AG09309 (cell line): ENCODE measurements at places on chromosomes 5 and 9.

DNA sequence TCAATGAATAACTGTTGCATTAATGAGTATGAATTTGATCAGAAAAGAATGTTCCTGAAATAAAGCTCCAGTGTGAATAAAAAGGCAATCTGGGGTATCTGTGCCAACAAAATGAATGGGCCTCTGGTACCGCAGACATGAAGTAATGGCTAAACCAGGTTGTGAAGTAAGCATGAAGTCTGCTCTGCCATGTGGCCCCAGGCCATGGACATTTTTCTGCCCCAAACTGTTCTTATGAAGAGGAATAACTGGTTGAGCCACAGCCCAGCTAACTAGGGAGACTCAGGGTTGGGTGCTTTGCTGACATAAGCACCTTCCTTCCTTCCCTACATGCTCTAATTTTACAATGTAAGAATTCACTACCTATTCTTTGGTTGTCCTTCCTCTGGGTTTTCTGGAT lies 147.4 kb upstream of the LRRTM2 start:
- no peak for DNase-seq

DNA sequence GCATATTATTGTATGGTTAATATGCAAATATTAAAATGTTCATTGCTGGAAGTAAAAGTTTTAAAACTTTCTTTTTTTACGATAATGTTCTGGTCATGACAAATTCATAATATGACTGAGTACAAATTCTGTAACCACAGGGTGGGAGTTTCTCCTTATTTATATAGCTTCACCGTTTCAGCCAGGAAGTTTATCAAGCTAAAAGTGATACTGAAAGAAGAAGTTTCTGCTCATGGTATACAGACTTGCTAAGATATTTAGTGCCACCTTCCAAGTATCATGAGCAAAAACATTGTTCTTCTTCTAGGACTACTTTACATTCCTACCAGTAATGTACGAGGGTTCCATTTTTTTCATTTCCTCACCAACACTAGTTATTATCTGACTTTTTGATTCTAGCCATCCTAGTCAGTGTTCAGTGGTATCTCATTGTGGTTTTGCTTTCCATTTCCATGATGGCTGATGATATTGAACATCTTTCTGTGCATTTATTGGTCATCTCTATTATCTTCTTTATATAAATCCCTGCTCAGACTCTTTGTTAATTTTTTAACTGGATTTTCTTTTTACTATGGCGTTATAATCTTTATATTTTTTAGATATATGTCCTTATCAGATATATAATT lies 94.2 kb upstream of the PRRC1 start:
- no peak for DNase-seq

GRCh38 chr9:111934747-111935146 lies 38.1 kb downstream of the UGCG start:
- no peak for DNase-seq

- no peak for DNase-seq
Observed at GRCh38 chr5:53355316-53355715, 125.1 kb upstream of the FST start.

- peak; percentile 21 for DNase-seq
Observed at GRCh38 chr5:169100735-169101075, 200.2 kb downstream of the SLIT3 start.

GRCh38 chr5:62790348-62790747 lies 211.7 kb downstream of the LRRC70 start:
- DNase-seq, result no peak

- peak; percentile 82 for DNase-seq
Observed at GRCh38 chr5:43008363-43009153, 31.6 kb downstream of the ANXA2R start.

DNA sequence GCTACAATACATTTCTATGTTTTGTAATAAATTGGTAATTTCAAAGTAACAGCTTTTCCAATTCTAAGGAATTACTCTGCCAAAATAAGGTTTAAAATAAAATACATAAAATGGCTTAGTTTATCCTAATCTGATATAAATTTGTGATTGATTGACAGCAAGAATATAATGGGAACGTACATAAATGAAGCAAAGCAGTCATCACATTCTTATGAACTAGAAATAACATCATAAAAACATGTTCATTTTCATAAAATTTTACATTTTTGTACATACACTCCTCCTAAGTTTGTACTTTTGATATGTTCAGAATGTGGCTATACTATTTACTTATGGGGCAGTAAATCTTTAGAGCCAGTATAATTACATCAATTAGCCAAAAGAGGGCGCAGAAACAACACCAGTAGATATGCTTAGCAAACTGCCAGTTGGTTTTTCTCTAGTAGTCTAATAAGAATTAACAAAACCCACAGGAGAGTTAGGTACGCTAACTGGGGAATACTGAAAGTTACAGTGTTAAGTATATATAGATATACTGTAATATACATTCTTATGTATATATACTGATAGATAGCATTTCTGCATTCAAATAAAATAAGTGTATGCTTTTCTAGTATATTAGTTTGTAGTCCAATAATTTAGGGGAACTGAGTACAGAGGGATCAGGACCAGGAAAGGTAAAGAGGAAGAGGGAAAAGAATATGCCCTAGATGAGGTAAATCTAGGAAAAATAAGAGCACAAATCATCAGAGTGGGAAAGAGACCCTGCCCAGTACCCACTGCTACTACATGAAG lies 76.8 kb downstream of the ZDHHC21 start:
- DNase-seq, result peak; percentile 46

GRCh38 chr9:22170990-22171670 lies 162.0 kb upstream of the CDKN2B start:
- no peak for DNase-seq

DNA sequence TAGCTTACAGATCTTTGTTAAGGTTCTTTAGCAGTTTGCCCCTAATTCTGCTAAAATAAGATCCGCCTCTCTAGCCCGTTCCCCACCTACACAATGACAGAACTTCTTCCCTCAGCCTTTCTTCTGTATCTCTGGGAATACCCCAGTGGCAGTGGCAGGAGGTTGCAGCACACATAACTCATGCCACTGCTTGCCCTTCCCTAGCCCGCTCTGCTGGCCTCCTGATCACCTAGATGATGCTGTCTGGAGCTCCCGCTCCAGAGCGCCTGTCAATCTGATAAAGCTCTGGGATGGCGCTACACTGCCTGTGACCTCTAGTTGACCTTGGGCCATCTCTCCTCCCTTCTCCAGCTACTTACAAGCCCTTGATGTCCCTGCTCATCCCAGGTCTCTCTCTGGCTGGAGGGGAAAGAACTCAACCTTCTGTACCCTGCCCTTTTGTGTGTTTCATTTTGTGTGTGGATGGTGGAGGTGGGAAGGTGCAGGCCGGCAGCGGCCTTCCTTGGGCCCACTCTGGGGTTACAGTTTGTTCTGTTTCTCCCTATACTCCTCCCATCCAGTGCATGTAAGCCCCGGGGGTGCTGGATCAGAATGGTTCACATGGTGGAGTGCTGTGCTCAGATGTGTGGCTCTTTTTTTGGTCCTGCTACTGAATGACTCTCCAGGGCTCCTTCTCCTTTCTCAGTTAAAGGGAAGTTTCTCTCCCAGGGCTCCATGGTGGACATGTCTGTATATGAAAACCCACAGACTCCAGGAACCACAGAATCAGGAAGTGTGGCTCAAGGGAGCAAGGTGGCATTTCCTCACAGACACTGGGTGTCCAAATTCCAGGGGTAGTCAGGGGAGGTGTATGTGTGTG lies 29.1 kb downstream of the MTX3 start:
- no peak for DNase-seq

DNA sequence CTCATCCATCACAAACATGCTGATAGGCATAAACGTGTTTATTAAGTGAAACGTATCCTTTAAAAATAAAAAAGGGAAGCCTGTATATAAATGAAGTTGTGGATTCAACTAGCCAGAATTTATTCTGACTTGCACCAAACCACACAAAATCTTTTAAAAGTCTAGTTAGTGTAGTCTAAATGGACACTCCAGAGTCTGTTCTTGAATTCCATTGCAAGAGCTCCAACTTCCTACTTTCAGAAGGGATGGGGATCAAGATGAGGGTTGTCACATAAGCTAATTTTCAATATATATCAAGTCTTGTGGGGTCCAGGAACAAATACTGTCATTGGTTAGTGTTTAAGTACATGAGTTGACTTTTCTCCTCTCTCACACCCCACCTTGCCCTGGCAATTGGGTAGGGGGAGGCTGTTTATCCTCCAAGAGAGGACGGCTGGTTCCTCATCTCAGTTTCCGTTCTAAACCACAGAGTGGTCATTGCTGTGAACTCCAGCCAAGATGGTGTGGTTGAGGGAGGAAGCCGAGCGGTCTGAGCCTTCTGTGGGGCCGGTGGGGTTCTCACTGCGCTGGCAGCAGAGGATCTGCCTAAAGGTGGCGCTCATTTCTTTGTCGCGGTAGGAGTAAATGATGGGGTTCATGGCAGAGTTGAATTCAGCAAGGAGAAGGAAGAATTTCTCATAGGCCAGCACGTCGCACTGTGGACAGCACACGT lies 163.2 kb downstream of the LPAR1 start:
- DNase-seq, result no peak

GRCh38 chr9:83231039-83231438 lies 168.1 kb upstream of the RASEF start:
- DNase-seq, result no peak

DNA sequence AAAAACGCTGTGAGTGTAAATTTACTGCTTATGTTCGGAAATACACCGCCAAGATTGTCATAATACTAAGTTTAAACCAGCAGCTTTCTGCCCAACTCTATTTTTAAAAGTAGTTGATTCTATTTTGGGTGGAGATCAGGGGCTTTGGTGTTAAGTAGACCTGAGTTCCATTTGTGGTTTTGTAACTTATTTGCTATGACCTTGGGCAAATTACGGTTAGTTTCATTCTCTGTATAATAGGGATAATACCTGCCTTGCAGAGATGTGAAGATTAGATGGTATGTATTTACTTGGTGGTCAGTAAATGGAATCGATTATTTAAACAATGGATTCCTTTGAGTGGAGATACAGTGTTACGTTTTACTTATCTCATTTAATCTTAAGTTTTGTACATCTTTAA lies 1.6 kb downstream of the RAD23B start:
- DNase-seq, result no peak

- no peak for DNase-seq
Observed at GRCh38 chr5:55149308-55149795, 10.6 kb upstream of the GPX8 start.

DNA sequence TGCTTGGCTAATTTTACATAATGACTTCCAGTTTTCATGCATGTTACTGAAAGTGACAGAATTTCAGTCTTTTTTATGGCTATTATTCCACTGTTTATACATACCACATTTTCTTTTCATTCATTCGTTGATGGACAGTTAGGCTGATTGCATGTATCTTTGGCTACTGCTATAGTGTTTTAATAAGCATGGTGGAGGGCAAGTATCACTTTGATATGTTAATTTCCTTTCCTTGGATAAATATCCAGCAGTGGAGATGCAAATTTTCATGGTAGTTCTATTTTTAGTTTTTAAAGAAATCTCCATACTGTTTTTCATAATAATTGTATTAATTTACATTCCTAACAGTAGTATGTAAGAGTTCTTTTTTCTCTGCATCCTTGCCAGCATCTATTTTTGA lies 297.9 kb downstream of the PRR16 start:
- DNase-seq, result no peak

DNA sequence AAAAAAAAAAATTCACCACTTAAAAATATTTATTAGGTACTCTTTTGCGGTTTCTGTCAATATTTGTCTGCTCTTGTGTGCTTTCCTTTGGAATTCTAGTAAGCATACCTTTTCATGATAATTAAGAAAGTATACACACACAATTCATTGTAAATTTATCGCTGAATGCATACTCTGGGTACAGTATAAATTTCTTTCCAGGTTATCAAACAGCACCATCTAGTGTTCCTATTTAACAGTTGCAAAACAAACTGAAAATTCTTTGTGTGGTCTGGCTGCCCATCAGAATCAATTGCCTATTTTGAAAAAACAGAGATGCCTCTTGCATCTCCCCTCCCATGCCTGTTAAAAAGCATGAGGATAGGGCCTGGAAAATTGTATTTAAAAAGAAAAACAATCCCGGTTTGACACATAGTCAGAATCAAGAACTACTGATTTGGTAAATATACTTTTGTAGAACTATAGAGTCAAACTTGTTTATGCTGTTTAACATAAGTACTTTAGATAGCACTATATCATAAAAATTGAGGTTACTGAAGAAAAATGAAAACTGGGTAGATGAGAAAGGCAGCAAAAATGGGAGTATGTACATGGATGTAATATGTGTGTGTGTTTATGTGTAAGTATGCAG lies 16.2 kb downstream of the PGGT1B start:
- no peak for DNase-seq

- DNase-seq, result no peak
Observed at GRCh38 chr5:174423558-174423957, 300.8 kb upstream of the MSX2 start.

DNA sequence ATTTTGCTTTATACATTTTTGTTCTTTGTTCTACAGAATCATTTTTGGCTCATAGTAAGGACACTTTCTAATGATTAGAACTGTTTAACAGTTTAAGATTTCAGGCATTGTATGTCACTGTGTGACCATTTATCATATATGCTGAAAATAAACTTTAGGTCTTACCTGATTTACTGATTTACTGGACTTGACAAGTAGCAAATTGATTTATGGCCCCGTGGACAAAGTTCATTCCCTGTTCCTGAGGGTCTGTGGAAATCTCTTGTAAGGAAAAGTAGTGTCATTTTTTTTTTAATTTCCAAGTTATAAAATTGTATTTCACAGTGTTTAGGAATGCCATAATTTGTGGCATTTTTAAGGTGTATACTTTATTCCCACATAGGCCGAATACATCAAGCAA lies 40.7 kb downstream of the KIF2A start:
- no peak for DNase-seq

GRCh38 chr5:1302258-1302657 lies 7.4 kb upstream of the TERT start:
- no peak for DNase-seq

GRCh38 chr5:62779010-62779422 lies 200.4 kb downstream of the LRRC70 start:
- DNase-seq, result peak; percentile 32

- no peak for DNase-seq
Observed at GRCh38 chr5:38420246-38420645, 136.2 kb downstream of the LIFR start.

- no peak for DNase-seq
Observed at GRCh38 chr5:71482132-71482531, 26.7 kb downstream of the BDP1 start.

GRCh38 chr5:112848116-112848811 lies 12.8 kb upstream of the SRP19 start:
- peak; percentile 27 for DNase-seq

- no peak for DNase-seq
Observed at GRCh38 chr9:101628173-101628572, 33.4 kb upstream of the PPP3R2 start.

DNA sequence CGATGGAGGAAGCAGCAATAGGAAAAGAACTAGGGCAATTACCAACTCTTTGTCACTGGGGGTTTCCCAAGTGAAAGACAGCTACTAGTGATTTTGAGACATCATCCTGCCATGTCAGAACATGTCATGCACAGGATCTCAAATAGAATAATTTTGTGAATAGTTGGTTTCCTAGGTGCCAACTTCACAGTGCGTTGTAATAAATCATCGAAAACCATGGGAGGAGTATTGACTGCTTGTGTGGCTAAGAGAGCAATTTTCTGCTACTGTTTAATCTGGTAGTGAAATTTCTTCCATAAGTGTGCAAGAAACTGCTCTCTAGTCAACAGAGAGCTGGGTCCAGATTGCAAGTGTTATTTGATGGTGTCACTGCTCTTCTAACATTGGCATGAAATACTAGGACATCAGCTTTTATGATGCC lies 168.6 kb downstream of the NNT start:
- DNase-seq, result no peak
